EL (cell line): ENCODE measurements at places on chromosomes 5 and 9.
A peak's percentile ranks its signal among the peaks of the same experiment; 100 is the strongest.

GRCh38 chr9:35690614-35691333 lies 1.0 kb upstream of the TPM2 start:
- DNase-seq = peak; percentile 79

DNA sequence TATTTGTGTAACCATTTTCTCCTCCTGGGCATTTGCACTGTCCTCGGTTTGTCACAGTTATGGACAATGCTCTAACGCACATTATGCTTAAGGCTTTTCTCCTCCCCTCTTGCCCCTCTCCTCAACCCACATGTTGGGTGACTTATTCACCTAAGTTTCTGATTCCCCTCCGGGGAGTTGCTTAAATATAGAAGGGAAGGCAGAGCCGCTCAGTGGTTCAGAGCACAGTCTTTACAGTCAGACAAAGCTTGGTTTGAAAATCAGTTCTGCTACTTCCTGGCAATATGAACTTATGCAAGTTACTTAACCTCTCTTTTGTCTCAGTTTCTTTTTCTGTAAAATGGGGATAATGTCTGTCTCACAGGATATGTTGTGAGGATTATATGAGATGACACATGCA lies 41.2 kb upstream of the SPRY4 start:
- DNase-seq = no peak

DNA sequence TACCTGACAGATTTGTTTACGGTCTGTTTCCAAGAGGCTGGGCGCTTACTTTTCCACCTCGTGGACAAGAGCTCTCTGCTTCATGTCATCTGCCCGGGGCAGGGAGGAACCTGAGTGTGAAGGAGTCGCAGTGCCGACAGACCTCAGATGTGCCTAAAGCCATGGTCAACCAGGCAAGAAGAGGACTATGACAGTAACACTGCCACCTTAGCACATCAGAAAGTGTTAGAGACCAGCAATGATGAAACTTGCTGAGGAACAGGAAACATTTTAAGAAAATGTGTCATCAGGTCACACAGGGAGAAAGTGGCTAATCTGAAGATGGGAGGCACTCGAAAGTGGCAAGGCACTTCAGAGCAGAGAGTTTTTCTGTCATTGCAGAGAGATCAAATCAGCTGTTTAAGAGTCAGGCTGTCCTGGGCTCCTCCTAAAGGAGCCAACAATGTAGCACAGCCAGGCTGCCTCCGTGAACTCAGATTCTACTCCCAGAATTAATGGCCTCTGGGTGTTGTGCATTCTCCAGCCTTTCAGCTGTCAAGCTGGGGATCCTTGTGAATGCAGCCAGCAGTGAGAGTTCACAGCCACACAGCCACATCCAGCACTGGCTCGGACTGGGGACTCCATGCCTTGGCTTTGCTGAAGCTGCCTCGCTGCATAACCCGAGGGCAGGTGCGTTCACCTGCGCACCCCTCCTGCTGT lies 94.6 kb downstream of the RAPGEF1 start:
- peak; percentile 39 for DNase-seq

- DNase-seq = peak; percentile 36
These were observed 140.0 kb downstream of the PBX3 start for GRCh38 chr9:125887172-125887571.

DNA sequence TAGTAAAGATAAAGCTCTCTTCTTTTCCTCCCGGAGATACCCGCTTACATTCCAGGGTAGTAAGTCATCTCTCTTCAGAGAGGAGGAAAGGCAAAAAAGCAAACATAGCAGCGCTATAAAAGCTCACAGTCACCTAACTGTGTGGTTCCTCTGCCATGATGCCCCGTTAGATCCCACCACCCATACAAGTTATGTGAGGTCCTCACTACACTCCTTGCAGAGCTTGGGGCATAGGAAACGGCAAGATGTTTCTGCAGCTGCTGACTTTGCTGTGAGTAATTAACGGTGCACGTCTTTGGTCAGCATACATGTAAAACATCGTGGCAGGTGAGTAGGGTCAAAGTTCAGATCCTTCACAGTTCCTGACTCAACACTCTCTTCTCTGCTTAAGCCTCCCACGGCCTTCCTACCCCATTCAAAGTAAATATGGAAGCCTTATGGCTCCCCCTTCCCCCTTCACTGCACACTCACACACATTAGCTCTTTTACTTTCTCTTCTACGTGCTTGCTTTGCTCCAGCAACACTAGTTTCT lies 218.9 kb downstream of the DIRAS2 start:
- no peak for DNase-seq

DNA sequence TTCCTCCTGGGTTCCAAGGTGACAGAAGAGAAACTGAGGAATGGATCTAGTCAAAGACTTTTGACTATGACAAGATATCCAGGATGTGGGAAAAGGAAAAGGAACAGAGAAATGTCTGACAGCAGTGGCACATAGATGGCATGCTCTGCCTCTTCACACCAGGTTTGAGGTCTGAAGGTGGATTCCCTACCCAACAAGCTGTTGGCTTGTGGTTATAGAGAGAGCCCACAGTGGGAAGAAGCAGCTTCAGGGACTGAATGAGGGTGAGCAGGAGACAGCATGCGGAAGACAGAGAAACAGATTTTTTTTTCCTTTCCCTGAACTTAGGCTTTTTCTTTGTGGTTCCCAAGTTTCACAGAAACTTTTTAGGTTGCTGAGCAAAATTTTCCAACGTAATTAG lies 20.6 kb downstream of the IFNW1 start:
- no peak for DNase-seq

- DNase-seq = no peak
These were observed 56.9 kb downstream of the GPR21 start for GRCh38 chr9:123090198-123090896.

DNA sequence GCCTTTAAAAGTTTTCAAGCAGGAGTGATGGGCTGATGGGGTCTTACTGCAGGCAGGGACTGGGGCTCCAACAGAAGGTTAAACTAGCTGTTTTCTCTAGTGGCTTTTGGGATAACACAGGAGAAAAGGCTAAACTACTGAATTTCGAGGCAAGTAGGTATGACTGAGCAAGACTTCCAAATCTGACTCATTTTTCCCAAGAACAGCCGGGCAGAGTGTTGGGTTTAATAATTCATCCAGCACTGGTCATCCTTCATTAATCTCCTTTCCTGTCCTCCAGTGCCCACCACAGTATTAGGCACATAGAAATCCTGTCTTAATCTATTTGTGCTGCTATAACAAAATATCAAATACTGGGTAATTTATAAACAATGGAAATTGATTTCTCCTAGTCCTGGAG lies 20.5 kb downstream of the MSX2 start:
- no peak for DNase-seq

DNA sequence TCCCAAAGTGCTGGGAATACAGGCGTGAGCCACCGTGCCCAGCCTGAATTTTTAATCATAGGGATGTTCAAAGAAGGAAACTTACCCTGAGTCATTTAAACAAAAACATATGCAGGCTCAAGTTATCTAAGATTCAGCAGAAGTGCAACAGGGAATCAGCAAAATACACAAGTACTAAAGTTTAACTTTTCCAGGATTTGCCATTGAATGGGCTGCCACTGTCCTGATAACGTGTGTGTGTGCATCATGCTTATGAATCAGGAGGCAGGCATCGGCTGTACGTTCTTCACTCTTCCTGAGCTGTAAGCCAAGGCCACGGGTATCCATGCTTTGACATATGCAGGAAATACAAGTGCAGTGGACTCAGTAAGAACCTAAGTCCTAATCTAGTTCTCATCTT lies 48.8 kb upstream of the FST start:
- DNase-seq = peak; percentile 49

- DNase-seq = no peak
These were observed 52.7 kb downstream of the ABHD17B start for GRCh38 chr9:71858102-71858798.

DNA sequence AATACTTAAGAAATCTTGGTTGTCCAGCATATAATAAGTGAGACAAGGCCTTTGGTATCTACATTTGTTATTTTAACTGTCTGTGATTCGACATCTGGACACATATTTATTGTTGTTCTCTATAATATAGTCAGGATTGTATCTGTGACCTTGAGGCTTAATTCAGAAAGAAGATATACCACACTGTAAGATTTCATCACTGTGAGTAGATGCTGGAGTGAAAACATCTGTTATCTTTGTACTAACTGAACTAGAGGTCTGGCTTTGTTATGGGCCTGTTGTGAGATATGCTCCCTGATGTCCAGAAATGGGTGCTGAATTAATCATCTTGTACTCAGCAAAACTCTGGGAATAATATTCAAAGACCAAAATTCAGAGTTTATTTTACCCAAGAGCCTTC lies 148.5 kb downstream of the ISOC1 start:
- no peak for DNase-seq

DNA sequence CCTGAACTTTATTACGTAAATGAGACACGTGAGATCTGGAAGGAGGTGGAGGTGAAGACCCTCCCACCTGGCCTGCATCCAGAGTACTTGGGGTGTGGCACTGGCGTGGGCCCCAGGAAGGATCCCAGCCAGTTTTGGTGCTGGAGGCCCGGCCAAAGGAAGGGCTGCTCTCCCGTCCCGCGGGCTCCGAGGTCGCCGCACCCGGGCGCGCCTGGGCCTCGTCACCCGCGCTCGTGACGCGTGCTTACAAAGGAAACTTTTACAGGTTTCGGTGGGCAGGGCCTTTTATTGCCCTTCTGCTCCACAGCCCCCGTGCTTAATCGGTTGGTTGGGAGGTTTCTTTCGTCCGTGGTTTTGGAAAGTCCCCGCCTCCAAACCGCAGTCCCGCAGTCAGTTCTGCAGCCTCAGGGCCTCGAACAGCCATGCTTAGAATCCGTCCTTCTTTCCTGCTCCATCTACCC lies 29.2 kb downstream of the CDKN2A start:
- peak; percentile 51 for DNase-seq

DNA sequence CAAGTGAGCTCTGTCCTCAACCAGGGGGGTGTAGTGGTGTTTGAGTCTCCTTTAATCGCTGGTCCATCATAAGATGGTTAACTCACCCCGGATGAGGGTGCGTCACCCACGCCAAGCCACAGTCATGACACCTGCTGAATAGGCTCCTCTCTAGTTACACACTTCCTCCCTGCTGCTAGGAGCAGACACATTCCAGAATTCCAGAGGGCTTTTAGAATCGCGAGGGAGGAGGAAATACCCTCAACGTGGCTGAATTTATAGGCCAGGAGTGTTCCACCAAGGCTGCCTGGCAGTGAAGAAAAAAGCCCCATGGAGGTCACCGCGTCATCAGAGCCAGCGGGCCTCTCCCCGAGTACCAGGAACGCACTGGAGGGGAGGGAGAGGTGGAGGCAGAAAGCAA lies 5.1 kb downstream of the GLRX start:
- peak; percentile 95 for DNase-seq

- DNase-seq = no peak
These were observed 81.5 kb upstream of the C9orf72 start for GRCh38 chr9:27654629-27655285.

DNA sequence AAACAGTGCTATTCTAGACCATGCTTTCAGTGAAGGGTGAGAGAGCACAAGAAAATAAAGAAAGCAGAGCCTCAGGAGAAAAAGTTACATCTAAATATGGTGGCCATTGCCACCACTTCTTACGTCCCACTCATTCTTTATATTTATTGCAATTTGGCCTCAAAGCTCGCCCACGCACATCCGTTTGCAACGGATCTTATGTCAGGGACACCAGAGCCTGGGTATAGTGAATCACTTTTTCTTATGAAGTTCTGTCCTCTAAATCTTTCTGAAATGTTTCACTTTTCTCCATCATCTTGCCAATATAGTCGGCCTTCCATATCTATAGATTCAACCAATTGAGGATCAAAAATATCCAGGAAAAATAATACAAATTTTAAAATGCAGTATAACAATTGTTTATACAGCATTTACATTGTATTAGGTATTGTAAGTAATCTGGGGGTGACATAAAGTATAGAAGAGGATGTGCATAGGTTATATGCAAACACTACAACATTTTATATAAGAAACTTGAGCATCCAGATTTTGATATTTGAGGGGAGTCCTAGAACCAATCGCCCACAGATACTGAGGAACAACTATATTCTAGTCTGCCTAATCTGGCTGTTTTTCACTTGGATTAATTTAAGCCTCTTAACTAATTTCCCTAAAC lies 35.2 kb downstream of the GOLPH3 start:
- no peak for DNase-seq

DNA sequence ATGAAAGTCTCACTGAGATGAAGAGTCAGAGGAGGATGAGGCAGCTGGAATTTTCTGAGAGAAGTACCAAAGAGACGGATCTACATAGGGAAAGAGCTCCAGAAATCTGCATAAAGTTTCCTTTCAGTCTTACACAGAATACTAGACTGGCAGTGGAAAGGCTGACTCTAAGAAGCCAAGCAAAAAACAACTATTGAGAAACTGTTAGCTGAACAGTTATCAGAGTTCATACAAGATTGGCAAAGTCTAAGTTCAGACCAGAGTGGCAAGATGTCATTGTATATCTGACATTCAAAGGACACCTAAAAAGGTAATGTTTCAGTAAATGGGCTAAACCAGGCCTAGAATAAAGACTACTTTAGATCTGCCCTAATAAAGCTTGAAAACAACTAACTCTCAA lies 209.0 kb downstream of the KIAA0825 start:
- DNase-seq = no peak

- no peak for DNase-seq
These were observed 126.4 kb upstream of the COL5A1 start for GRCh38 chr9:134515026-134515821.

DNA sequence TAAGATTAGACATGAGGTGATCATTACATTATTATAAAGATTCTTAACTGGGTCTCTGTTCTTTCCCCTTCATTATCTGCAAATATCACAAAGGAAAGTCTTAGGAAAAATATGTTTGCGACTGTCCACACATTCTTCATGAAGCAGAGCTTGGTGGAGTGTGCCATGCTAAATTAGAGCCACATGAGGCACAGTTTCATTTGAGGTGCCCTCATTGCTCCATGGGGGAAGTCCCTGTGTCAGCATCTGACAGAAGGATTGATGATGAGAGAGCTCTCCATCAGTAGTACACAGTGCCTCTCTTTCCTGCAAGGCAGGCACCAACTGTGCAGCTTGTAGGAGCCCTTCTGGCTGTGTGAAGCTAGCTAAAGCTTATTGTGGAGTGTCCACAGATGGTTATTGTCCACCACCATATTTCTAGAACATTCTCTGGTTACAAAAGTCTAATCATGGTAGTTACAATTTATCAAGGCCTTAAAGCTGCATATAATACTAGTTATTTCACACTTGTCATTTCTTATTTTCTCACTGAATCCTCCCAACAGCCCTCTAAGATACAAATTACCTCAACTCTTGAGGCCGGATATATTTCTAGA lies 63.9 kb downstream of the C9orf152 start:
- DNase-seq = no peak

GRCh38 chr5:93677359-93677891 lies 64.0 kb downstream of the POU5F2 start:
- DNase-seq = peak; percentile 95

DNA sequence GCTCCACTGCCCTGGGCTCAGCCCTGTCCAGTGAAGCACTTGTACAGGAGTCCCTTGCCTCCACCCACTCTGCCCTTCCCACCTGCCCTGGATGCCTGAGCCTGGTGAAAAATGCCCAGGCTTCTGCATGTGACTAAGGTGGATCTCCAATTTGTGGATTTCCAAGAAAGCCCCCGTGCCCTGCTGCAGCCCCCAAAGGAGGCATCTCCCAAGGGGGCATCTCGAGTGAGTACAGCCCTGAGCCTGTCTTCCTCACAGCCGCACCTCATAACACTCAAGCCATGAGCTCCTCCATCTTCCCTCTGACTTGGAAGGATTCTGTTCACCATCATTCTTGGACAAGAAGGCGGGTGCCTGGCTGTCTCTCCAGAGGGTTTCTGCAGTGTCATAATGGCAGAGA lies 158.0 kb upstream of the PPP1R26 start:
- DNase-seq = no peak

GRCh38 chr9:137606005-137606621 lies 627 bp downstream of the ARRDC1 start:
- no peak for DNase-seq
